Stimulated activated CD4-positive, alpha-beta T cell treated with anti-CD3 and anti-CD28 coated beads, Interleukin-2, amount 100 ng/mL, for 24 hours (primary cell): ENCODE measurements at places on chromosomes 3 and 15.

GRCh38 chr15:94638183-94638582 is 406.8 kb downstream of the MCTP2 start:
- no peak for DNase-seq

GRCh38 chr3:65532215-65532614 is 506.5 kb downstream of the MAGI1 start:
- DNase-seq, result no peak

DNA sequence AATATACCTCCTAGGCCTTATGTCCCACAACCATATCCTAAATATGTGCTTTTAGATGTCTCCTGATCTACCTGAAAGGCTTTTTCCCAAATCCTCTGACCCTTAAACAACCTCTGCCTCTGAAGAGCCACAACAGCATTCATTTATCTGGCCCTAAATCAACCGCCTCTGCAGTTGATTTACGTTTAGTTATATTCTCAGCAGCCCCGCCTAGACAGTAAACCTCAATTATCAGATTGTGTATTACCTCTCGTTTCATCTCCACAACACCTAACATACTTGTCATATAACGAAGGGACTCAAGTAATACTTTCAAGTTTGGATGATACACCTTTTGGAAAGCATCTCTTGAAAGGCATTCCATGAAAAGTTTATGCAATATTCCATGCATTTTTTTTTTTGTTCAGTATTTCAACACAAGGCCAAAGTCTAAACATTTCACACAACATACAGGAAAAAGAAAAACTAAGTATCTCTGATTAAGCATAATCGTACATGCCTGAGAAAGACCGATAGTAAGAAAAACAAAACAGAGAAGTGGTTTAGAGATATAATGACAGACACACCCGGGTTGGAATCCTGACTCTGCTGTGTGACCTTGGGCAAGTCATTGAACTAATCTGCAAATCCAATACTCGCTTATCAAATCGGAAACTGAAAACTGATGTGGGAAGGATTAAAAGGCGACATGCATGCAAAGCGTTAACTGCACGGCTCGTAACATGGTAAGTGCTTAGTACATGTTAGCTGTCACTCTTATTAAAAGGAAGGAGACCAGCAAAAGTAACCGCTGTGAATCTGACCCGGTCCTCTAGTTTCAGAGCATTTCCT is 778 bp downstream of the CRBN start:
- no peak for DNase-seq

GRCh38 chr3:66165660-66166059 is 55.1 kb upstream of the SLC25A26 start:
- DNase-seq, result no peak

DNA sequence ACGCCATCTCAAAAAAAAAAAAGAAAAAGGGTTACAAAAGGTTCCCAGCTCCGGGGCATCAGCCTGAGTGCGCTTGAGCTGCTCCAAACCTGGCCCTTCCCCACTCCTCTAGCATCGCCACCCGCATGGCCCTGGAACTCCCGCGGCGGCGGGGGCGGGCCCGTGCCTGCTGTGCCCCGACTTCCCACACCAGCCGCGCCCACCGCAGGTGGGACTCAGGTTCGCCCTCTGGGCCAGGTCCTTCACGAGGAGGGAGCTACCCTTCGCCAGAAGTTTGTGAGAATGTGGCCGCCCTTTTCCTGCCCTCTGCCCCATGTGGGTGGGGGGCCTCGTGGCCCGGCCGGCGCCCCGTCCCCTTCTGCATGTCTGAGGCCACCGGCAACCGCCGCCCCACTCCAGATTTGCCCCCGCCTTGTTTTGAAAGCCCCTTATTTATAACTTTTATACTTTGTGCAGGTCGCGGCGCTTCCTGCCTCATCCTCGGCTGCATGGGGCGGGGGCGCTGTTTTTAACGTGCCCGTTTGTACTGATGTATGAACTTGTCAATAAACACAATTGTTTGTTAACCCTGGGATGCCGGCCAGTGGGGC is 507 bp upstream of the JMJD7 start:
- peak; percentile 33 for DNase-seq
